ENCODE measurements at places on chromosomes 2 and 18. TPM values are rescaled to one million over a fixed set of nuclear protein-coding genes. Genes with fewer than 3 reads are reported as not detected.

- DNase-seq: no peak
Observed at GRCh38 chr18:13455471-13455870, 236.9 kb downstream of the LDLRAD4 start.

- no peak for DNase-seq
Observed at GRCh38 chr2:179724403-179724802, 137.0 kb downstream of the ZNF385B start.

DNA sequence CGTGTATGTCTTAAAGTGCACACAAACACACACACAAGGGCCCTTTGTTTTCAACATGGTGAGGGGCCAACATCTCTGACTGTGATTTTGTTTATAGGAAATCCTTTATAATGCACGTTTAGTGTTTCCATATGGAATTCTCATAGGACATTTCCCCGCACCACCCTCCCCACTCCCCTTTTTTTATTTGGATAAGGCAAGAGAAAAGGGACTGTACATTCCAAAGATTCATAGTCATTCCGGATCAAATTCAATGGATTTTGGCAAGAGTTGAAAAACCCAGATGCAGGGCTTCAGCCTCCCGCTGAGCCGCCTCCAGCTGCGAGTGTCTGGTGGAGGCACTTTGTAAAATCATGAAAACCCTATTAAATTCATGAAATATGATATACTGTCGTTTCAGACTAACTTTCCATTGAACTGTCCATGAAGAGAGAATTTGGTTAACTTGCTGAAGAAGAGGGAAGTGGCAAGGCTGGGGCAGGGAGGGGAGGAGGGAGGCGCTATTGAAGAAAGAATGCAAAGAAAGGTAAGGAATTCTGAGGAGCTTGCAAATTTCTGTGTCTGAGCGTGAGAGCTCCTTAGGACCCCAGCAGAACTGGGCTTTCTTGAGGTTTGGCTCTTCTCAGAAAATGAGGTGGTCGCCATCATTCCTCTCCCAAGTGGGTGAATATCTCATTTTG is 25.8 kb upstream of the SLC14A2 start:
- peak; percentile 83 for DNase-seq

The ZNF892 gene
- total RNA-seq: 4.8 TPM

GRCh38 chr2:146124741-146125140 is 1604.8 kb upstream of the ZEB2 start:
- DNase-seq: no peak

The SCN1A gene
- total RNA-seq: not detected

- DNase-seq: no peak
Observed at GRCh38 chr18:49273241-49273880, 187.1 kb downstream of the DYM start.

DNA sequence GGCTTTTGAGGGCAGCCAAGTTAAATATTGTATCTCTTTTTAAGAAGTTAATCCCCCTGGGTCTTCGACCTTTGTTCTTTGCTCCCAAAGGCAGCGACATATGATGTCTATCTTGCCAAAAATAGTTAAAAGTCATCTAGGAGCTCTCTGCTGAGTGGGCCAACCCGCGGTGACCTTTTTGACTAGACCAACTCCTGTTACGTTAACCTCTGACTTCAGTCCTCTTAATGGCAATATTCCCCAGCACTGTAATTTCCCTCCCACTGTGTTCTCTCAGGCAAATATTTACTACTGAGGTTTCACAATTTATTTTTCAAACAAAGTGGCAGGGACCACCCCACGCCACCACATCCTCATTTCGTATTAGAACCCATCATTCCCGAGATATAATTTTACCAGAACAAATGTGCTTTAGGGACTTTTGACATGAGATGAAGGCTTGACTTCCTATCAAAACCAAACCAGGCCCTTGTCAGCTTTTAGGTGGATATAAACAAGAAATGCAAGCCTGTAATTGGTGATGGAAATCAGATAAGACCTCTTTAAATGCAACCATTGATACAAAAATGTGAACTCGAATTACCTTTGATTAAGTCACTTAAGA is 764.7 kb downstream of the SATB2 start:
- no peak for DNase-seq

GRCh38 chr2:219522111-219523030 is 8.1 kb downstream of the ASIC4 start:
- DNase-seq: no peak

- DNase-seq: no peak
Observed at GRCh38 chr2:163834221-163834620, 98.4 kb upstream of the FIGN start.

The RGPD8 gene
- 14.9 TPM for total RNA-seq

GRCh38 chr2:33038230-33038629 is 91.5 kb downstream of the LTBP1 start:
- no peak for DNase-seq

- DNase-seq: no peak
Observed at GRCh38 chr18:29123706-29124530, 947.0 kb upstream of the CDH2 start.

DNA sequence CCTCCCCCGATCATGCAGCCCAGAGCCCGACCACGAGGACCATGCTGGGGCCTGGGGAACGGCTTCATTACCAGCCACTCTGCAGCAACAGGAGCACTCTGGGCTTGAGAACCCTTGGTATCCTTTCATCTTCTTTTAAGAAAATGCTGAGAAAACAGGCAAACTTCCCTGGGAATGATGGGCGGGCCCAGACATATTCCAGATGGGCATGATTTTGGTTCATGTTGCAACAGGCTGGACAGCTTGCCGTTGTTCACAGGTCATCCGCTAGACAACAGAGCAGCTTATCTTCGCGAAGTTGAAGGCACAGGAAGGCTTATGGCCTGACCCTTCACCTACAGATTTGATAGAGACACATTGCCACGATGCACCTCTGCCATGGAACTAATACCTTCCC is 121.0 kb downstream of the KLHL29 start:
- no peak for DNase-seq

The CYP26B1 gene
- 5.1 TPM for total RNA-seq

GRCh38 chr18:47528343-47528742 is 276.9 kb upstream of the SKOR2 start:
- DNase-seq: no peak

GRCh38 chr2:70569559-70569958 is 15.9 kb upstream of the TGFA start:
- DNase-seq: no peak

All from posterior vena cava (tissue), 2 donors.